Large intestine (tissue), 12 donors: ENCODE measurements at places on chromosomes 16 and 17.

DNA sequence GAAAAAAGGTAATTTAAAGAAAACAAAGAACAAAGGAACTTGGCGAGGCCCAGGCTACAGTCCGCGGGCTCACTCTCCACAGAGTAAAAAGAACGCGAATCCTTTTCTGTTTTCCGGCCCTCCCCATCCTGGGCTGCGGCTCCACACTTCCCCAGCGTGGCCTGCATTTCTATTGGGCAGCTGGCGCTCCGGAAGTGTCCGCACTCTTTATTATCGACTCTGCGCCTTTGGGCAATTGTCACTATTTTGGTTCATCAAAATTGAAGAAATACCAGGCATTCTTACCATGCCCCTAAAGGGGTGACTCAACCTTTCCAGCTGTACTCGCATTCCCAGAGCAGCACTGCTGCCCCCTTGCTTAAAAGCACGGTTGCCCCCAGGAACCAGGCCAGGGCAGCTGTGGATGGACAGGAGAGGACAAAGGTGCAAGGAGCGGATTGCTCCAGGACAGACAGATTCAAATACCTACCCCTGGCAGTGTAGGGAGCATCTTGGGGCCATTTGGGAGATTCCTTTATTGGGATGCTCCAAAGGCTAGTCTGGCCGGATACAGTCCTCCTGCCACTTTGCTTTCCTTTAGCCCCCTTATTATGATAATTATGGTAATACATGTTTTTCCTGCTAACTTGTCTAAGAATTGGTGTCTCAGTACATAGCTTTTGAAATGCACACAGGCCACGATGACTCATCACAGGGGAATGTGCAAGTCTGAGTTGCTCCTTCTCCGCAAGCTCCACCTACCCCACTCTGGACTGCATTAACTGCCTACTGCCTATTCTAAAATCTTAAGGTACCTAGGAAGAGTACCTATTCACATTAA, 985 bp upstream of the SLFN12 start:
- no peaks in the 10 kb centered on the region for H3K36me3 ChIP-seq
- H3K4me1 ChIP-seq: no peaks in the 10 kb centered on the region
- peak; percentile 58 for DNase-seq
- peaks cover 2% of the 10 kb centered on the region for H3K27me3 ChIP-seq
- H3K4me3 ChIP-seq: peak overlapping the region; percentile 44

DNA sequence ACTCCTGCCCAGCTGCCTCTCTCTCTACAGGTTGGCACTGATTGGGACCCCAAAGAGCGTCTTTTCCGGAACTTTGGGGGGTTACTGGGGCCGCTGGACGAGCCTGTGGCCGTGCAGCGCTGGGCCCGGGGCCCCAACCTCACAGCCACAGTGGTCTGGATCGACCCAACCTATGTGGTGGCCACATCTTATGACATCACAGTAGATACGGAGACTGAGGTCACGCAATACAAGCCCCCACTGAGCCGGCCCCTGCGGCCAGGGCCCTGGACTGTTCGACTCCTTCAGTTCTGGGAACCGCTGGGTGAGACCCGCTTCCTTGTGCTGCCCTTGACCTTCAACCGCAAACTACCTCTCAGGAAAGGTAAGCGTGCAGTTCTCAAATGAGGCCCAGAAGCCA, 12.3 kb downstream of the XYLT2 start:
- H3K4me3 ChIP-seq: no peak overlapping the region
- no peaks in the 10 kb centered on the region for H3K27me3 ChIP-seq
- H3K36me3 ChIP-seq: peaks cover 78% of the 10 kb centered on the region
- no peak for DNase-seq
- H3K27ac ChIP-seq: no peak overlapping the region

DNA sequence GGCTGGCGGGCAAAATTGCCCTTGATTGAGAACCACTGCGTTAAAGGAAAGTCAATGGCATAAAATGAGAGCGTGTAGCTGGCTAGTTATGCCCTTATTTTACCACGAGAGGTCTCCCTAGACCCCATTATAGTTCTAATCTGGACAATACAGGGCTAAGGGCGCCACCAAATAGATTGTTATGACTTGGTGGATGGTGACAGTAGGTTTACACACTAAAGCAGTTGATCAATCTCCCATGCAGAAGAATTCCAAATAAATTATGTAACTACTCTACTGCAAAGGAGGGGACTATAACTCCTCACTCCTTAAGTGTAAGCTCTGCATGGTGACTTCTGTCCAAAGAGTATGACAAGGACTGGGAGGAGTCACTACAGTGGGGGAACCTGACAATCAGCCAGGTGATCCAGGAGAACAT, 20.4 kb upstream of the YPEL2 start:
- H3K36me3 ChIP-seq: no peaks in the 10 kb centered on the region
- H3K4me1 ChIP-seq: no peaks in the 10 kb centered on the region
- no peak overlapping the region for H3K27ac ChIP-seq
- no peak for DNase-seq

- H3K27me3 ChIP-seq: no peaks in the 10 kb centered on the region
These were observed 57.6 kb downstream of the AMFR start for GRCh38 chr16:56367764-56368163.

DNA sequence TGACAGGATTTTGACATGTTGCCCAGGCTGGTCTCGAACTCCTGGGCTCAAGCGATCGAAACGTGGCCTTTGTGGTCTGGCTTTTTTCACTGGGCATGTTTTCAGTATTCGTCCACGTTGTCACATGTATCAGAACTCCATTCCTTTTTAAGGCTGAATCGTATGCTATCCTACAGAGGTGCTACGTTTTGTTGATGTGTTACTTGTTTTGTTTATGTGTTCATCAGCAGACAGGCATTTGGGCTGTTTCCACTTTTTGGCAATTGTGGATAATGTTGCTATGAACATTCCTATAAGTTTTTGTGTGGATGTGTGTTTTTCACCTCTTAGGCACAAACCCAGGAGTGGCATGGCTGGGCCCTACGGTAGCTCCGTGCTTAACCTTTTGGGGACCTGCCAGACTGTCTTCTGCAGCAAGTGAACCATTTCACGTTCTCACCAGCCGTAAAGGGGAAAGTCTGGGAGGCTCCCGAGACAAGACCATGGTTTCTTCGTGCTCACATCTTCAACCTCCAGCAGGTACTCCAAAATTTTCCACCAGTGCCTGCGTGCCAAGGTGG, 26.9 kb downstream of the ADCY9 start:
- H3K27me3 ChIP-seq: no peaks in the 10 kb centered on the region
- H3K36me3 ChIP-seq: no peaks in the 10 kb centered on the region
- H3K4me1 ChIP-seq: peaks cover 8% of the 10 kb centered on the region

DNA sequence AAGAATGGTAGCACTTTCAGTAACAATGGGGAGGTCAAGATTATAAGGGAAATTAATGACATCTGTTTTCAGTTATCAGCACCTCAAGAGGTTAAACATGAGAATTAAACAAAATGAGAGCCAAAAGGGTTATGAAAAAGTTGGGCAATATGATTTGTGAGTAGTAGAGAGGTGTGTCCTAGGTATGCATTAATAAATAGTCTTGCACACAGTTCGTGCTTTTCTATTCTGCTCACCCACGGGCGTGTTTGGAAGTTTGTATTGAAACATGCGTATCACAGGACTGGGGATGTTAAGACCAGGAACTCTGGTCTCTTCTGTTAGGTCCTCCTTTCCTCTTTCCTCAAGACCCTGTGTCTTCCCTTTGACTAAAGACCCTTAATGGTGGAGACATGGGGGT, 6.0 kb downstream of the BPTF start:
- H3K27ac ChIP-seq: no peak overlapping the region
- no peaks in the 10 kb centered on the region for H3K27me3 ChIP-seq
- H3K36me3 ChIP-seq: peaks cover 2% of the 10 kb centered on the region
- H3K4me1 ChIP-seq: peaks cover 18% of the 10 kb centered on the region

DNA sequence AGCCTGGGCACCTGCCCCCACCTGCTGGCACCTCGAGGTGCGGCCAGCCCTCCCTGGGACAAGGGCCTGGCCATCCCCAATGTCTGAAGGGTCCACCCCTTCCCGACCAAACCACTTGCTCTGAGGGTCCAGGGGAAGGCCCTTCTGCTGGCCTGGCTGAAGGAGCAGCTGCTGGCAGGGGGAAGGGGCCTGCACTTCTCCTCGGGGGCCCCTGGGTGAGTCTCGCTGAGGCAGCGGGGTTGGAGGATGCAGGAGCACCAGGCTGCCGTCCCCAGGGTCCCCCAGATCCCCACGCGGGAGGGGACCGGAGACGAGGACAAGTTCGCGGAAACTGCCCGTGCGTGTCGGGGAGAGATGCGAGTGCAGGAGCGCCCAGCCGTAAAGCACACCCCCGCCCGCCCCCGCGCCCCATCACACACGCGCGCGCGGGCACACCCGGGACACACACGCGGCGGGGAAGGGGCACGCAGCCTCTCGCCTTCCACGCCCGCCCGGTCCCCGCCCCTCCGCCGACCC, 725 bp upstream of the CACNA1H start:
- H3K4me1 ChIP-seq: peaks cover 15% of the 10 kb centered on the region
- H3K27me3 ChIP-seq: peaks cover 48% of the 10 kb centered on the region
- H3K27ac ChIP-seq: no peak overlapping the region
- H3K4me3 ChIP-seq: no peak overlapping the region
- DNase-seq: no peak

DNA sequence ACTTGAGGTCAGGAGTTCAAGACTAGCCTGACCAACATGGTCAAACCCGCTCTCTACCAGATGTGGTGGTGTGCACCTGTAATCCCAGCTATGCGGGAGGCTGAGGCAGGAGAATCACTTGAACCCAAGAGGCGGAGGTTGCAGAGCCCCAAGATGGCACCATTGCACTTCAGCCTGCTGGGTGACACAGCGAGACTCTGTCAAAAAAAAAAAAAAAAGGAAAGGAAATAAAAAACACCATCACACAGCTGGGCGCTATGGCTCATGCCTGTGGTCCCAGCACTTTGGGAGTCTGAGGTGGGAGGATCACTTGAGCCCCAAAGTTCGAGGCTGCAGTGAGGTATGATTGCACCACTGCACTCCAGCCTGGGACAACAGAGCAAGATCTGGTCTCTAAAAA, 13.3 kb upstream of the SBK1 start:
- no peak for DNase-seq
- H3K36me3 ChIP-seq: no peaks in the 10 kb centered on the region
- peaks cover 14% of the 10 kb centered on the region for H3K27me3 ChIP-seq
- H3K4me1 ChIP-seq: no peaks in the 10 kb centered on the region
- H3K27ac ChIP-seq: no peak overlapping the region
- no peak overlapping the region for H3K4me3 ChIP-seq

- no peaks in the 10 kb centered on the region for H3K27me3 ChIP-seq
- no peak for DNase-seq
- H3K36me3 ChIP-seq: peaks cover 4% of the 10 kb centered on the region
- no peak overlapping the region for H3K27ac ChIP-seq
- H3K4me1 ChIP-seq: peaks cover 26% of the 10 kb centered on the region
These were observed 50.3 kb downstream of the KSR1 start for GRCh38 chr17:27506348-27507218.

GRCh38 chr16:27258241-27258734, 10.3 kb downstream of the NSMCE1 start:
- peaks cover 28% of the 10 kb centered on the region for H3K36me3 ChIP-seq
- no peak for DNase-seq
- no peaks in the 10 kb centered on the region for H3K27me3 ChIP-seq
- H3K4me1 ChIP-seq: peaks cover 2% of the 10 kb centered on the region

DNA sequence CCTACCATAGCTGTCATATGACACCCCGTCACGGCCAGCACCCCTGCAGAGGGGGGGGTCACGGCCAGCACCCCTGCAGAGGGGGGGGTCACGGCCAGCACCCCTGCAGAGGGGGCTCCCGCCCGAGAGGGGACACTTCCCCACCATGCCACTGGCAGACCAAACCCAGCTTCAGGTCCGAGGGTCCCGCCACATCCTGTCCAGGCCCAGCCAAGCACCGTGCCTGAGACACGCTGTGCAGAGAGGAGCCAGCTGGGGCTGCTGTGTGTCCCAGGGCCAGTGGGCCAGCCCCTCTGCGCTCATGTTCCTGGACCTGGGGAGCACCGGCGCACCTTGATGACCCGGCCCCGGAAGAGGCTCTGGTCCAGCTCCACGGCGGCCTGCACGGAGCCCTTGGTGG, 1.9 kb downstream of the PABPN1L start:
- H3K4me1 ChIP-seq: no peaks in the 10 kb centered on the region
- no peak overlapping the region for H3K4me3 ChIP-seq
- peaks cover 32% of the 10 kb centered on the region for H3K36me3 ChIP-seq
- no peak overlapping the region for H3K27ac ChIP-seq
- peaks cover 5% of the 10 kb centered on the region for H3K27me3 ChIP-seq

GRCh38 chr16:68229431-68230175, 6.3 kb downstream of the ESRP2 start:
- H3K36me3 ChIP-seq: peaks cover 57% of the 10 kb centered on the region
- no peak overlapping the region for H3K27ac ChIP-seq
- no peak overlapping the region for H3K4me3 ChIP-seq
- no peak for DNase-seq
- H3K27me3 ChIP-seq: no peaks in the 10 kb centered on the region
